Dermis lymphatic vessel endothelial cell (primary cell): ENCODE measurements at places on chromosomes 12 and 14. TPM values are rescaled to one million over a fixed set of nuclear protein-coding genes. Genes with fewer than 3 reads are reported as not detected.

The OTOGL gene
- 0.22 and 0.43 TPM in 2 replicates for total RNA-seq

The FOXN4 gene
- total RNA-seq = not detected in 2 replicates

The PTGER2 gene
- 0.09 and 0.11 TPM in 2 replicates for total RNA-seq

The MYH6 gene
- total RNA-seq = not detected in 2 replicates

The MSI1 gene
- not detected in 2 replicates for total RNA-seq

The AICDA gene
- total RNA-seq = not detected in 2 replicates

The FAM90A1 gene
- total RNA-seq = under 0.01 TPM in 1 of 2 replicates, not detected in the other

The GNB3 gene
- total RNA-seq = 0.11 and 0.26 TPM in 2 replicates

The NDRG2 gene
- total RNA-seq = 5.7 and 7.2 TPM in 2 replicates

The AKAP5 gene
- 0.09 and 0.11 TPM in 2 replicates for total RNA-seq

The SLC4A8 gene
- total RNA-seq = 0.87 and 1.2 TPM in 2 replicates

The PRICKLE1 gene
- 7.6 and 21.9 TPM in 2 replicates for total RNA-seq

The IAPP gene
- total RNA-seq = not detected in 2 replicates

The CORO1C gene
- total RNA-seq = 221 and 264 TPM in 2 replicates

The APOF gene
- not detected in 2 replicates for total RNA-seq

The MYF5 gene
- not detected in 2 replicates for total RNA-seq

The MANSC4 gene
- not detected in 2 replicates for total RNA-seq

The IRAK3 gene
- total RNA-seq = 14.7 and 16.5 TPM in 2 replicates

The TMEM121 gene
- 4.4 and 5.9 TPM in 2 replicates for total RNA-seq

The FBXO34 gene
- 23.4 and 26.5 TPM in 2 replicates for total RNA-seq

The PDZRN4 gene
- not detected in 2 replicates for total RNA-seq

The NYNRIN gene
- 3.1 and 3.9 TPM in 2 replicates for total RNA-seq

The DAO gene
- total RNA-seq = not detected in 2 replicates

The KITLG gene
- total RNA-seq = 5.2 and 6.5 TPM in 2 replicates

The MYBPC1 gene
- total RNA-seq = not detected in 2 replicates

The KLRB1 gene
- total RNA-seq = not detected in 2 replicates

The ASCL1 gene
- total RNA-seq = not detected in 2 replicates

The TFCP2 gene
- 10.0 and 16.1 TPM in 2 replicates for total RNA-seq

The SIX1 gene
- 0.09 and 0.11 TPM in 2 replicates for total RNA-seq

The KTN1 gene
- 184 and 207 TPM in 2 replicates for total RNA-seq

The ZNF384 gene
- 7.8 and 8.0 TPM in 2 replicates for total RNA-seq

The PIWIL1 gene
- total RNA-seq = not detected in 2 replicates

The LYZ gene
- not detected in 2 replicates for total RNA-seq

The AHNAK2 gene
- total RNA-seq = 4.9 and 12.8 TPM in 2 replicates
